Ecto neural progenitor cell (in vitro differentiated cells): ENCODE measurements at places on chromosomes 5 and 9.

- no peak for DNase-seq
Measured at GRCh38 chr9:77985996-77986395, 45.6 kb downstream of the GNAQ start.

DNA sequence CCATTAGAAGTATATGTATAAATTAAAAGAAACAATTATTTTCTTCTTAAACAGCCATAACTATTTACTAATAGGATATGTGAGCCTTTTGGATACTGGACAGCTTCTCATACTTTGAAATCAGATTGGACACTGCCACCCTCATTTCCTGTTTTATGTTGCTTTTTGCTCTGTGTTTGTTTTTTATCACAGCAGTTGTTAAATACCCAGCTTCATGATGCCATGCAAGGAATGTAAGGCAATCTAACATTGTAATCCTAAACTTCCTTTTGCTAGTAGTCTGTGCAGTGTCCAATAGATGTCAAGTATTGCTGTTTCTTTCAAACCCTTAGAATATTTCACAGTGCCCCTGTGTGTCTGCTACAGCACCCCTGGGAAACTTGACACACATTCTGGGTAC lies 56.2 kb downstream of the CNTLN start:
- DNase-seq: no peak

GRCh38 chr5:143177263-143177983 lies 226.1 kb downstream of the NR3C1 start:
- no peak for DNase-seq

GRCh38 chr5:51433052-51433710 lies 49.9 kb downstream of the ISL1 start:
- DNase-seq: no peak

GRCh38 chr5:97071101-97071500 lies 71.3 kb downstream of the LIX1 start:
- no peak for DNase-seq

DNA sequence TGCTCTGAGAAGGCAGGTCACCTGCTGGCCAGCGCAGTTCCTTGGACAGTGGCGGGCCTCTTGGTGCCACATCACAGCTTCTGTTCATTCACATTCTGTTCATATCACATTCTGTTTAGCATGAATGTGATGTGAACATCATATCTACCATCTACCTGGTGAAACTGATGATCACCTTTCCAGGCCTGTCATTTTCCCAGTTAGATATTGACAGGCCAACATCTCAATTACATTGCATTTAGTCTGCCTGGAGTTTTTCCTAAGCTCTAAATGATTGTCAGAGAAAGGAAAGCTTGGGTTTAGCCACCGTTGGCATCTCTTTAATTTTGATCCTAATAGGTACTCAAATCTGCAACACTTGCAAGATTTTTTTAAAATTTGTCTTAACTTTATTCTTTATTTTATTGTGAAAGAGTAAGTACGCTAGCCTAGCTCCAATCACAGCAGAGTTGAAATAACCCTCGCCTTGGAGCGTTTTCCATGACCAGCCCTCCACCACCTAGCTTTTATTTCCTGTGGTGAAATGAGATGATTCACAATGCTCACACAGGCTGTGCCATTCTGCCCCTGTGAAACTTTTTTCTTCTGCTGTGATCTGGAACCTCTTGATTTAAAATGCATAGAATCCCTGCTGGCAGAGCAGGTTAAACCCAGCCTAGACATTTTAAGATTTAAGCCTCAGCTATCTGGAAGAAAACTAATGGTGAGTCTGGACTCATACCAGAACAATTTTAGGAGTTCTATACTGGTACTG lies 225.0 kb downstream of the ESM1 start:
- DNase-seq: no peak

DNA sequence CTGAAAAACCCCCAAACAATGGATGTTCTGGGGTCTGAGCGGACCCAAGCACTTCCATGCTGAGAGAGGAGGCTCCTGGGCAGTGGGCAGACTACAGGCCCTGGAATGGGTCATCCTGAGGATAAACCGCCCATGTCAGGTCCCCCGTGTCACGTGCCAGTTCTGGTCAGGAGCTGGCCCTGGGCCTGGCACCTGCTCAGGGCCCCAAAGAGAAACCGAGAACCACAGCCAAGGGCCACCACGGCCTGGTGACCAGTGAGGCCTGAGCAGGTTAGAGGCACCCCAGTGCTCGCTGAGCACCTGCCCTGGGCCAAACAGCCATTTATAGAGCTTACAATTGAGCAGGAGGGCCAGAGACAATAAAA lies 15.8 kb downstream of the LMAN2 start:
- no peak for DNase-seq

DNA sequence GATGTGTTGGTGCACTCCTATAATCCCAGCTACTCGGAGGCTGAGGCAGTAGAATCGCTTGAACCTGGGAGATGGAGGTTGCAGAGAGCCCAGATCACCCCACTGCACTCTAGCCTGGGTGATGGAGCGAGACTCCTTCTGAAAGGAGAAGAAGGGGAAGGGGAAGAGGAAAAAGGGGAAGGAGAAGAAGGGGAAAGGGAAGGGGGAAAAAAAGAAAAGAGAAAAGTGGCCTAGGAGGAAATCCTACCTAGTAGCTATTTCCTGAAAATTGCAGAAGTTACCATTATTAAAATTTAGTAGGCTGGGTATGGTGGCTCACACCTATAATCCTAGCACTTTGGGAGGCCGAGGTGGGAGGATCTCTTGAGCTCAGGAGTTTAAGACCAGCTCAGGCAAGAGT lies 67.4 kb downstream of the ARRDC3 start:
- no peak for DNase-seq

DNA sequence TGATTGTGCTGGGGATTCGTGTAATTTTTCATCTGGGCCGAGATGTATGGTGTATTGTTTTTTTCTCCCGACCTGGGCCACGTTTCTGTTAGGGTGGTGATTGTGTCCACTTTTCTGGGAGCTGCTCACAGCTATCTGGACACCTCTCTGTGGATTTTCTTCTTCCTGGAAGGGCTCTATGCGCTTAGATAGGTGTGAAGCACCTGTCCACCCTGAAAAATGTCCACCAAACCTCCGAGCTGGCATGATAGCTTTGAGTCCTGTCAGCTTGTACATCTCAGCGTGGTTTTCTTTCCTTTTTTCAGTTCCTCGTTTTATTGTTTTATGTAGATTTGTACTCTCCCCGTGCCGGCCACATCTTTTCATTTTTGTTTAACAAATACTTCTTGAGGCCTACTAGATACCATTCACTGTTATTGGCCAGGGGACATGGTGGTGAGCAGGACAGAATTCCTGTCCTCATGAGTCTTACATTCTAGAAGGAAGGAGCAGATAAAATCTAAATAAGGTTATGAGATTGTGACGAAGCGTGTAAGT lies 1.1 kb downstream of the UGCG start:
- DNase-seq: no peak

DNA sequence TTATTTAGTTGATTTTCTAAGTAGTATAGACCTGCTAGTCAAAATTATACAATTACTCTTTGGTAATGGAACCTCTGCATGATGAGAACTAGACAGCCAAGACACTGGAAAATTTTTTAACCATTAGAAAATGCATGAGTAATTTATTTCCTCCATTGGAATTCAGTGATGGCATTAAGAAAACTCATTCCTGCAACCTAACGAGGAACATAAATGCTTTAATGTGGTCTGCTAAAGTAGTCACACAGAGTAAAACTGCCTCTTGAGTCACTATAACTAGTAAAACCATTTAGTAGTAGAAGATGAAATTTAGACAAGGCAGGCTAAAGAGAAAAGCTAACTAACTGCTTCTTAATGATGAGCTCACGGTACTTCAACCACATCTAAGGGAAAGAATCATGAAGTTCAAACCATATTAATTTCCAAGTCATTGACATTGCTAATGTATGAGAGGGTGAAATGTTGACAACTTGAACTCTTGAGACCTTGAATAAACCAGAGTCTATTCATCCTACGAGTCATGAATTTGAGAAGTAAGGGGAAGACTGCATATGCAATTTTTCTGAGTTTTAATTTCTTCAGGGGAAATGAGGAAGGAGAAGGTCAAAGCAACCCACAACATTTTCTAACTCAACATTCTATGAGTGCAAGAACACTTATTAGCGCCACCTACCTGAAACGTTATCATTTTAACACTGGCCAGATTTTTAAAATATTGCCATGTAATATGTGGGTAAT lies 74.4 kb downstream of the GLIS3 start:
- no peak for DNase-seq

DNA sequence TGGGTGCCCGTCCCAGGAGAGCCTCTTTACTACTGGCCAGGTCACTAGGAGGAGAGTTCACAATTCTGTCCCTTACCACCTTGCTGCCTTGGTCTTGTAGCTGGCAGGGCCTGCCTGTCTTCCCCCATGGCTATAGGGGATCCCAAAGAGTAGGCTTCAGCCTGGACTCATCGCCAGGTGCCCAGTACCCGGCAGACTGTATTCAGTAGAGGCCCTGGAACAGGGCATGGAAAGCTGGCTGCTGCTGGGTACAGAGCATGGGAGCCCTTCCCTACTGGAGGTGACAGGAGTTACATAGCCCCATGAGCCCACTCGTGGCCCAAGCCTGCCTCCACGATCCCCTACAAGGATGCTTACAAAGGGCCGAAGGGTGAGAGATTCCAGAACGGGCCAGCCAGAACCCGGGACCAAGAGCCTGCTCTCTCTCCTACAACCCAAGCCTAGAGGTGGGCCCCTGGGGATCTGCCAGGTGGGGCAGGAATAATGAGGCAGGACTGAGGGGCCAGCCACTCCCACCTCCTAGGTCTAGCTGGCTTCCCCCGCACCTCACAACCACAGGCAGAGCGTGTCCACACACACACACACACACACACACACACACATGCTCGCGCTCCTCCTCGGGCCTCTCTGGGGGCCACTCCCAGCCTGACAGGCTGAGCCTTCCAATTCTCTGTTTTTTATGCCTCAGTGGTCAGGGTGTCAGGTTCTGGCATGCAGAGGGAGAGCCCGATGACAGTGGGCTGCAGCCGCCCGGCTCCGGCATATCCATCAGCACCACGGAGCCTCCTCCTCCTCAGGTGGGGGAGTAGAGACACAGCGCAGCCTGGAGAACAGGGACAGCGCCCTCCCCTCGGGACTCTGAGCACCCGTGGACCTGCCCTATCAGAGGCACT lies 186.0 kb downstream of the PAX5 start:
- peak; percentile 81 for DNase-seq

DNA sequence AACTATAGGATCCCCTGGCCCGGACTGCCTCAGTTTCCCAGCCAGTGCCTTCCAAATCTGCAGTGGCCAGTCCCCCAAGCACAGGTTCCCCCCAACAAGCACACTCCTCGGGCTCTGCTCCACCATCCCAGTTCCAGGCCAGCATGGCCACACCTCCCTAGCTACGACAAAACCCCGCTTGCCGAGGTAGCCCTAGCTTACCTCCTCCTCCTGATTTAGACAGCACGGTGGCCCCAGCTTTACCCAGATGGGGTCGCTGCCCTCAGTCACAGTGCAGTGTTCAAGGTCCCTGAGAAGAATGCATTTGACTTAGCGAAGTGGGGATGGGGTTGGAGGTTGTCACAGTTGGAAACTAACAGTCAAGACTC lies 40.8 kb upstream of the GARNL3 start:
- peak; percentile 61 for DNase-seq

DNA sequence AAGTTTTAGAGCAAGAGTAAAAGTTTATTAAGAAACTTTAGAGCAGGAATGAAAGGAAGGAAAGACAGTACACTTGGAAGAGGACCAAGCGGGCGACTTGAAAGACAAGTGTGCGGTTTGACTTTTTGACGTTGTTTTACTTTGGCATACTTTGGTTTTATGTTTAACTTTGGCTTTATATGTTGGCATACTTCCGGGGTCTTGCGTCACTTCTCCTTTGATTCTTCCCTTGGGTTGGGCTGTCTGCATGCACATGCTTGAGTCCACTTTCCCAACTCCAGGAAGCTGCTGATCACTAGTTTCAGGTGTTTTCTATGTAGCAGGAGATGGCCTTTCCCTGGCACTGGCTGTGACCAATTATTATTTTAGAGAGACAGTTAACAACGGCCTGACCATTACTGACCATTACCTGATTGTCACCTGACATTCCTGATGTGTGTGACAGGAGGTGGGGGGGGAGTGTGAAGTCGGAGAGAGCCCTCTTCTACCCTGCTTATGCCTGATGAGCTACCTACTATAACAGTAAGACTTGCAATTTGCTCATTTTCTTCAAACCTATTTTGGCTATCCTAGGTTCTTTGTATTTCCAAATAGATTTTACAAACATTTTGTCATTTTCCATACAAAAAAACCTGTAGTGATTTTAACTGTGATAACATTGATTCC lies 45.5 kb downstream of the TNFSF8 start:
- DNase-seq: no peak

DNA sequence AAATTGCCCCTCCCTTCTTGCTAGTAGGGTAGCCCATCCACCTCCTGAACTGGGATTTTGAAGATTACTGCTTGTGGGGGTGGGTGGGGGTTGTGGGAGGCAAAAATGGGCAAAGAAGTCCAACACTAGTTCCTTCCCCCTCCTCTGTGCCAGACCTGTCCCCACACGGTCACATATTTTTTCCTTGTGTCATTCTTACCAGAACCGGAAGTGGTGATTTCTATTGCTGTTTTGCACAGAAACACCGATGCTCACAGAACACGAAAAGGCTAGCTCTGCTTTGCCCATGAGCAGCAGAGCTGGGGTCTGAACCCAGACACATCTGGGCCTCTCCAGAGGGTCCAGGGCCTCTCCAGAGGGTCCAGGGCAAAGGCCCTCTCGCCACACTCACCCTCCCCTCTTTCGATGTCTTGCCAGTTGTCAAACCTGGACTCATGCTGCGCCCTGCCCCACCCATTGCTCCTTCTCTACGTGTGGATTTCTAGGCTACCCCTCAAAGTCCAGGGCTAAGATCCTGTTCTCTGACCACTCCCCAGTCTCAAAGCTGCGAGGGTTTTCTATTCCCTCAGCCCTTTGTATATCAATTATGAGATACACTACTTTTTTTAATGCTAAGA lies 264.4 kb upstream of the MSX2 start:
- no peak for DNase-seq

- no peak for DNase-seq
Measured at GRCh38 chr9:109997682-109998081, 210.3 kb downstream of the C9orf152 start.
